IMR-90 (cell line): ENCODE measurements at places on chromosomes 1 and 21.
A peak's percentile ranks its signal among the peaks of the same experiment; 100 is the strongest.

- DNase-seq: peak; percentile 89
These were observed 34.6 kb downstream of the TGFBR3 start for GRCh38 chr1:91851130-91852010.

DNA sequence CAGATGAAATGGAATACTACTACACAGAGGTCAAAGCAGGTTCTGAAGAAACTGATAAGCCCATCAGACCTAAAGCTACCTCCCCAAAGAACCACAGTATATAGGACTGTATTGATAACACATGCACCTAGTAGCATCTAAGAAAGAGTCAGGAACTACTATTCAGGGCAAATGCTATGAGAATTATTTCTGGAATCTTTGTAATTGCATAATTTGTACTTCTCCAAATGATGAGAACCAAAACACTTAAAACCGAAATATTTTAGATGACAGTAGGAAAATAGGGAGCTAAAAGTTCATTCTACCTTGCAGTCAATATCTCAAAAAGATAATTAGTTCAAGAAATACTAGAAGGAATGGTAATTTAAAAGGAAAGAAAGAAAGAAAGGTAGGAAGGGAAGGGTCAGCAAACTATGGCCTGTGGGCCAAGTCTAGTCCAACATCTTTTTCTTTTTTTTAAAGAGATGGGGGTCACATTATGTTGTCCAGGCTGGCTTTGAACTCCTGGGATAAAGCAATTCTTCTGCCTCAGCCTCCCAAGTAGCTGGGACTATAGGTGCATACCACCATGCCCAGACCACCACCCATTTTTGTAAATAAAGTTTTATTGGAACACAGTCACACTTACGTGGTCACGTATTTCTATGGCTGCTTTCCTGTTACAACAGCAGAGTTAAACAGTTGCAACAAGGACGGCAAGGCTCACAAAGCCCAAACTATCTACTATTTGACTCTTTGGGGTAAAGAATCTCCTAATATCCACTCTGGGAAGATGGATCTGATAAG lies 24.0 kb downstream of the EGLN1 start:
- no peak for DNase-seq

DNA sequence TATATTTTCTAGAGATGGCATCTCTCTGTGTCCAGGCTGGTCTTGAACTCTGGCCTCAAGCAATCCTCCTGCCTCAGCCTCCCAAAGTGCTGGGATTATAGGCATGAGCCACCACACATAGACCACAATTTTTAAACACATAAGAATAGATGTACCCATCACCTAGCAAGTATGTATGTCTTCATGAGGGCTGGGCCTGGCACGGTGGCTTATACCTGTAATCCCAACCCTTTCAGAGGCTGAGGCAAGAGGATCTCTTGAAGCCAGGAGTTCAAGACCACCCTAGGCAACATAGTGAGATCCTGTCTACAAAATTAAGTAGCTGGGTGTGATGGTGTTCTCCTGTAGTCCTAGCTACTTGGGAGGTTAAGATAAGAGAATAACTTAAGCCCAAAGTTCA lies 13.8 kb downstream of the UQCRH start:
- no peak for DNase-seq

- DNase-seq: peak; percentile 15
These were observed 14.8 kb downstream of the ATP1B1 start for GRCh38 chr1:169121146-169121923.

DNA sequence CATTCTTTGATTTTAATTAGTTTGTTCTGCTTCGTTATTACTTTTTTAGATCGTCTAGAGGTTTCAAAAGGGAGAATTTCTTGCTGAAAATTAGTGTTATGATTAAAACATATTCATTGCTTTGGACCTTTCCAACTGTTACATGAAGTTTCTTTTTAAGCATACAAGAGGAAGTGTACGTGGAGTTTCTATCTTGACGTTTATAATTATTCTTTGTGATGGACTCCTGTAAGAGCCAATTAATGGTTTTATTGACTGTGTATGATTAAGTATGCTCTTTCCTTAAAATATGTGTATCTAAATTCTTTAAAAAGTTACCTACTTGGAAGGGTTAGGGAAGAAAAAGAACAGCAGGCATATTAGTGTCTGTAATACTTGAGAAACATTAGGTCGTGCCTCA lies 37.8 kb downstream of the SPEN start:
- DNase-seq: no peak
